ENCODE measurements at places on chromosomes 5 and 9. TPM values are rescaled to one million over a fixed set of nuclear protein-coding genes. Genes with fewer than 3 reads are reported as not detected.
A peak's percentile ranks its signal among the peaks of the same experiment; 100 is the strongest.

DNA sequence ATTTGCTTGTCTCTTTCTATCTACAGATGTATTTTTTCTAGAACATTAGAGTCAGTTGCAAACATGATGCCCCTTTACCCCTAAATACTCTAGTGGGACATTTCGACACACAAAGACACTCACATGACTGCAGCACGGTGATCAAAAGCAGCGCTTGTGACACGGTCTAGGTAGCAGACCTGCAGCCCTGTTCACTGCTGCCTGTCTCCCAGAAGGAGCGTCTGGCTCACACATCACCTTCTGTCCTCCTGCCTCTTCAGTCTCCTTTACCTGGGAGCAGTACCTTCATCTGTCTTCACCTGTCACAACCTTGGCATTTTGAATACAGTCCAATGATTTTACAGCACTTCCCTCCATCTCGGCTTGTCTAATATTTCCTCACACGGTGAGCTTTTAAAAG, 51.9 kb upstream of the SH3PXD2B start:
- DNase-seq, result no peak

DNA sequence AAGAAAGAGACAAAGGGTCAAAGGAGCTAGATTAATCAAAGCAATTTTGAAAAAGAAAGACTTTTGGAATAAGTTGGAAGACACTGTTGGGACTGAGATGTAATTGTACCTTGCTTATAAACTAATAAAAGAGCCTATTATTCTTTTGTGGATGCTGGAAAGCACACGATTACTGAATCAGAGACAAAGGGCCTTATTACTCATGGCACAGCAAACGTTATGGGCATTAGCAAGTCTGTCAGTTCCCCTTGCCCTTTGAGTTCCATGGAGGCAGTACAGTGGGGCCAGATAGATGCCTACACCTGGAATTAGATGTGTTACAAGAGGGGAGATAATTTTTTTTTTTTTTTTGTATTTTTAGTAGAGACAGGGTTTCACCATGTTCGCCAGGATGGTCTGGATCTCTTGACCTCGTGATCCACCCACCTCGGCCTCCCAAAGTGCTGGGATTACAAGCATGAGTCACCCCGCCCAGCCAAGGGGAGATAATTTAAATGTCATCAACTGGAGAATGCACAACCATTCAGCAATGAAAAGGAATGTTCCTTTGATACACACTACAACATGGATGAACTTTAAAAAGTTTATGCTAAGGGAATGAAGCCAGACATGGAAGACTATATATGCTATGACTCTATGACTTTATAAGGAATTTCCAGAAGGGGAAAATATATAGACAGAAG, 128.9 kb downstream of the STARD4 start:
- DNase-seq, result peak; percentile 30

DNA sequence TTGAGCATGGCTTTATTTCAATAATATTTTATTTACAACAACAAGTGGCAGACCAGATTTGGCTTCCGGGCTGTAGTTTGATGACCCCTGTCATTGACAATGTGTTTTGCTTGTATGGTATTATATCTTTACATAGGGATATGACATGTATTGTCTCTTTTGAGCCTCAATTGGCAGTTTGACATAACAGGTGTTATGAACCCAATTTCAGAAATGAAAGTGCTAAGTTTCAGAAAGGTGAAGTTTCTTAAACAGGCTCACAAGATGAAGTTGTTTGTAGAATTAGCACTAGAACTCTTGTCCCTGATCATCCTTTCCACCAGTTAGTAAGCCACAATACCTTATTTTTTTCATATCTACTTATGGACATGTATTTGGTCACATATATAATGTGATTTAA, 303.0 kb upstream of the GRIA1 start:
- no peak for DNase-seq

GRCh38 chr9:93612796-93613154, 36.4 kb downstream of the PHF2 start:
- DNase-seq, result no peak

- no peak for DNase-seq
These were observed 97.9 kb upstream of the MAP3K1 start for GRCh38 chr5:56717253-56717987.

DNA sequence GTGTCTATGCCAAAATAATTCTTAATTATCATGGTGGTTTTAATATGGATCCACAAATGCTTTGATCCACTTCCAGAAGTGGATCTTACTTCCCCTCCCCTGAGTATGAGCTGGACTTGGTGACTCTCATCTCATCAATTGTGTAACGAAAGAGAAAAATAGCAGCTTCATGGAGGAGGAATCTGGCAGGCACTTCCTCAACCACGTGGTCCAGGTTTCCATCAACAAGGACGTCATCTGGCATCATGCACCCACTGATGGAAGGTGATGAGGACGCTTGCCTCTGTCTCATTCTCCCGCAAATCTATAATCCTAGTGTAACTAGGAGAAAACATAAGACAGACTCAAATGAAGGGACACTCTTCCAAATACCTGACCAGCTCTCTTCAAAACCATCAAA, 54.6 kb upstream of the S1PR3 start:
- no peak for DNase-seq

DNA sequence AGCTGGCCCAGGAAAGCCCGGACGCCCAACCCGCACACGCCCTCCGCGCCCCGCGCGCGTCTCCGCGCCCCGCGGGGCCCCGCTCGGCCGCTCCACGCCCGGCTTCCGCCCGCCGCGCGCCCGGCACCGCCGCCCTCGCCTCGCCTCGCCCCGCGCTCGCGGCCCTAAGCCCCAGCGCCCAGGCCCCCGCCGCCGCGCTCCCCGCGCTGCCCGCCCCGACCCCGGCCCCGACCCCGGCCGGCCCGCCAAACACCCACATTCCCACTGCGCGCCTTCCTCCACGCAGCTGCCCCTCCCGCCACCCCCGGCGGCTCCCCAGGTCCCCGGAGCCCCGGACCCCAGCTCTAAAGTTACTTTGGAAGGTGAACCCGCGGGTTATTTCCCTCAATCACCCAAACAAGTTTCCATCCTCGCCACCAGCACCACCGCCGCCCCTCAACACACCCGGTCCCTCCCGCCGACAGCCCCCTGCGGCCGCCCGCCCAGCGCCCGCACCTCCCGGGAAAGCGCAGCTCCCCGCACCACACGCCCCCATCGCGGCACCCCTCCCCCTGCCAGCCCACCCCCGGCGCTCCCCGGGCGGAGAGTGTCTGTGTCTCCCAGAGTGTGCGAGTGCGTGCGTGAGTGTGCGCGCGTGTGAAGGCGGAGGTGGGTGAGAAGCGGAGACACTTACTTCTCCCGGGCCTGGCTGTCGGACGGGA, 439 bp downstream of the SSBP2 start:
- no peak for DNase-seq

DNA sequence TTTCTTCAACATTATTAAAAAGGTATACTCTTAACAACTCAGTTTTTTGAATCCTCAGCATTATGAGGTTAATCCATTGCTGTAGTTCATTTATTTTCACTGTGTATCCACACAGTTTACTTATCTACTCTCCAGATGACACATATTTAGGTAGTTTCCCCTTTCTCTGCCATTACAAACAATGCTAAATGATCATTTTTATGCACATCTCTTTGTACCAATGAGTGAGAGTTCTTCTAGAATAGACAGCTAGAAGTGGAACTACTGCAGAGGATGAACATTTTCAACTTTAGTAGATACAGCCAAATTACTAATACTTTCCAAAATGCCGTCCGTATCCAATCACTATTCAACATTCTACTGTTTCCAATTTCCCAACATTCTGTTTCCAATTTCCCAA, 11.5 kb downstream of the AFF4 start:
- DNase-seq, result no peak

GRCh38 chr9:101536351-101536750, 2.7 kb downstream of the RNF20 start:
- DNase-seq, result no peak

GRCh38 chr9:131310833-131311554, 21.5 kb downstream of the PLPP7 start:
- no peak for DNase-seq

GRCh38 chr9:134502809-134503211, 138.8 kb upstream of the COL5A1 start:
- DNase-seq, result peak; percentile 96

DNA sequence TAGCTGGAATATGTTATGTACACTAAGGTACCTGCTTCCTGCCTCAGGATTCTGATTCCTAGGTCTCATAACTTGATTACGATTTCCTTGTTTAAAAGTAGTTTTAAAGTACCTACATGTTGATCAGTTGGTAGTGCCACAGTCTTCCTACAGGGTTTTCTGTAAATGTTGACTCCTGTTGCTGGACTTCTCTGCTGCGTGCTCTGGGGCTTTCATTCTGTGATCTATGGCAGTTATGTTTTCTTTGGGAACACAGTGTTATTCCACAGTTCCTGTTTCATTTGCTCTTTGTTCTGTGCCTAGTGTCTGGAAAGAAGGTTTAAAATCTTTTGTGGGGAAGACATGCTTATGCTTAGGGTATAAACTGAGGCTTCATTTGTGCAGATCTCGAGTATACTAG, 343.5 kb downstream of the PLK2 start:
- no peak for DNase-seq

- DNase-seq, result no peak
These were observed 11.8 kb downstream of the QRFP start for GRCh38 chr9:130884542-130885483.

- no peak for DNase-seq
These were observed 35.6 kb downstream of the KLHL3 start for GRCh38 chr5:137700282-137700680.

DNA sequence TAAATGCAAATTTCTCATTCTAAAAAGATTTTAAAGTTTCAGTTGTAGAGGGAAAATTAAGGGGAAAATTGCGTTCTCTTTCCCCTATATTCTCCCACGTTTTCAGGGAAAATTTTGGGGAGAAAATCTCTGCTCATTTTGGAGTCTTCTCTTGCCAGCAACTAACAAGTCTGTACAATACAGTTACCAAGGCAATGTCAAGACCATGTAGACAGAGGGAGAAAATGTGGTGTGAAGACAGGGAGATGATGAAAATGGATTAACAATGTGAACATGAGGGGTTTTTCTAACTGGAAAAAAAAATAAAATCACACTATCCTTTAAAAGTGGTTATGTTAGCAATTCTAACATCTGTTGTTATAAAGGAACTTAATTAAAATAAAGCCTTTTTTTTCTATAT, 22.3 kb downstream of the SLC1A3 start:
- no peak for DNase-seq

DNA sequence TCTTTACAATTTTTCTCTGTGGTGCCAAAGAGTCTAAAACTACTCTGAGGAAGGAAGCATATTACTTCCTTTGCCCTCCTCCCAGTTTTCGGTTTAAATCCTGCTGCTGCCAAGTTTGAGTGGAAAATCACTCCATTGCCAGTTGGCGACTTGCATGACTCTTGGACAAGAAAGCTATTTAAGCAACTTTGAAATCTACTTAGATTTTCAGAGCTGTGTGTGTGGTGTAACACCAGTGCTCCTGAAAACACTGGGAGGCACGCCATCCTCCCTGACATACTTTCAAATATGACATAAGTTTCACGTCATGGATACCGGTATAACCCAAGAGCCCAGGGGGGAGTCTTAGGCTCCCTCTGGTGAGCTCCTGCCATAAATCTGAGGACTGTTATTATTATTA, 83.5 kb upstream of the RIOK2 start:
- DNase-seq, result no peak

DNA sequence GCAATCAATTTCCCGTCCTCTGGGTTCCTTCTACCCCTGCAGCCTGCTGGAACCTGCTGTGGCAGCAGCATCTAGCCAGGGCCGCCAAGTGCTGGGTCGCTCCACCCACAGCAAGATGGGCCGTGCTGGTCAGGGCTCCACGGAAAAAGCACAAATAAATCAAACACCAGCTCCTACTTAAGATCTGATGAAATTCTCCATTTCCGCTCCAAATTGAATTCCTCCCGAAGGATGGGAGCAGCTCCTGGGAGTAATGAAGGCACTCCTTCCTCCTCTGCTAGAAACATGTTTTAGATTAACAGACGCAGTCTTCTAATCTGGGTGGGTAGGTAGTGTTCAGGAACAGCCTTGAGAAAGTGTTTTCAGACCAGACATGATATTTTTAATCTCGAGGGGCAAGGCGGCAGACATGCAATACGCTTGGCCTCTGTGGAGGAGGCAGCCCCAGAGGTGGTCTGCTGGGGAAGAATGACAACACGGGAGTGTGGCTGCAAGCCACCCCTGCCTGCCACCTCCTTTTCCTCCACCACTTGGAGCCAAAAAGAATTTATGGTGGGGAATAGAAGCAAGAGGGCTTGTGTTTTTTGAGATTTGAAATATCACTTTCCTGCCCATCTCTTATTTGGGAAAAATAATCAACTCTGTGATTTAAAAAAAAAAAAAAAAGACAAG, 194.1 kb downstream of the AOPEP start:
- peak; percentile 85 for DNase-seq

DNA sequence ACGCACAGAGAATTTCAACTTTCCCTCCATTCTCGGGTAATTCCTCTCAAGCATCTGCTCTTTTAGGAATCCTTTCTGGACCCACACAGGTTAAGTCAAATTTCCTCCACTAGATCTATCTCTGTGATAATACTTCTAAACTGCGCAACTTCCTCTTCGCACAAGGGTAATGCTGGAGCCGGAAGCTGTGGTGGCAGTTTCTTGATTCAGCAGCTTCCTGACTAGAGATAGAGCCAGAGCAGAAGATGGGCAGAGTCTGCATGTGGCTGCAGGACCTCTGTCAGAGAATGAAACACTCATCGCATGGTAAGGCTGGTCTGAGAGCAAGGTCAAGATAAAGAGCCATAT, 11.1 kb upstream of the CDC42SE2 start:
- no peak for DNase-seq

DNA sequence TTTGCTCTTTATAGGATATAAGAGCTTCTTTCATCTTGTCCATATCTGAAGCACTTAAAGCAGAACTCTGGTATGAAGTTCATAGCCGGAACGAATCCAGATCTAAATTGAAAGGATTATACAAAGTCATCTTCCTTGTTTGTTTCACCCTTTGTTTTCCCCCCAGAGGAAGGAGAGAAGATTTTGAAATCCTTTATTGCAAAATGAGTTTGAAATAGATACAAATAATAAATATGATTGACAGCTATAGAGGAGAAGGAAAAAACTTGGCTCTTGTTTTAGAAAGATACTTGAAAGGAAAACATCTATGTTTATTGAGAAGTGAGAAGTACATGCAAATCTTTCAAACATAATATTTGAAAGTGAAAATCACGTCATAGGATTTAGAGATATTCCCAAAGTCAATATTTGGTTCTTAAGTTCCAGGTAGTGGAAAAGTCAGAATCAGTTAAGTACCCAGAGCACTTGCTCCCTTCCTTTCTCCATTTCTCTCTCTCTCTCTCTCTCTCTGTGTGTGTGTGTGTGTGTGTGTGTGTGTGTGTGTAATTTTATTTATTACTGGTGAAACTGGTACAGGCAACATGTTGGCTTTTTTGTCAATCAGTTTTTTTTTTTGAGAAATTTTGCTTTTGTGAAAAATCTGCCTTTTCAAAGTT, 27.2 kb downstream of the PAM start:
- DNase-seq, result no peak

PCDHA1 gene
- 0.02 TPM for total RNA-seq

SLCO6A1 gene
- not detected for total RNA-seq

MEIKIN gene
- not detected for total RNA-seq

NRG2 gene
- 3.5 TPM for total RNA-seq

ZDHHC11 gene
- 1.0 TPM for total RNA-seq

NPR3 gene
- total RNA-seq, result 0.07 TPM

ESM1 gene
- 1.4 TPM for total RNA-seq

TLR4 gene
- total RNA-seq, result 11.6 TPM

AGTPBP1 gene
- total RNA-seq, result 9.8 TPM

ANKRD34B gene
- total RNA-seq, result not detected

CATSPER3 gene
- not detected for total RNA-seq

PCDHA12 gene
- 3.8 TPM for total RNA-seq

AGXT2 gene
- total RNA-seq, result not detected

FSTL4 gene
- 1.1 TPM for total RNA-seq

MCC gene
- total RNA-seq, result 2.4 TPM
